Muscle of leg (tissue), 16 donors: ENCODE measurements at places on chromosomes 7 and 10. TPM values are rescaled to one million over a fixed set of nuclear protein-coding genes. Genes with fewer than 3 reads are reported as not detected.

Gene KLF14
- 0.98 TPM for total RNA-seq

DNA sequence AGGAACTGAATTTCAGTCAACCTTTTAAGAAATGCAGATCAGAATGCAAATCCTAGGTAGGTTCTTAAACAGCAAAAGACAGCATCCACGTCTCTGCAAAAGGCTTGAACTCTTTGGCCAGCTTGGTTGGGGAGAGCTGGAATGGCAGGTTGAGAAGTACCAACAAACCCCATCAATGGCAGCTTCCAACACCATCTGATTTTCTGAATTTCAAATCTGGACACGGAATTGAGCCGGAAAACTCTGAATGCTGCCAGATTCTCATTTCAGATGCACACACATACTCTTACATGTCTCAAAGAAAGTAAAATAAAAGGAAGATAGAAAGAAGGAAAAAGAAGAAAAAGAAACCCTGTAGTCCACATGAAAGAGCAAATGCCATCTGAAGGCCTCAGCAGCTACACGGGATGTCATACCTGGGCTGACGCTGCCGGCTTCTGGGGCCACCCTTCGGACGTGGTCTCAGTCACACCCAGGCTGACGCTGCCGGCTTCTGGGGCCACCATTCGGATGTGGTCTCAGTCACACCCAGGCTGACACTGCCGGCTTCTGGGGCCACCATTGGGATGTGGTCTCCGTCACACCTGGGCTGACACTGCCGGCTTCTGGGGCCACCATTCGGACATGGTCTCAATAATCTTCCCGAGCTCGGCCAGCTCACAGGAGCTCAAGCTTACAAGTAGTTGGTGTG lies 165.3 kb downstream of the PTPRN2 start:
- no peaks in the 10 kb centered on the region for H3K4me1 ChIP-seq
- no peaks in the 10 kb centered on the region for H3K36me3 ChIP-seq
- H3K27ac ChIP-seq, result no peak overlapping the region

Gene ANKRD61
- 0.22 TPM for total RNA-seq

DNA sequence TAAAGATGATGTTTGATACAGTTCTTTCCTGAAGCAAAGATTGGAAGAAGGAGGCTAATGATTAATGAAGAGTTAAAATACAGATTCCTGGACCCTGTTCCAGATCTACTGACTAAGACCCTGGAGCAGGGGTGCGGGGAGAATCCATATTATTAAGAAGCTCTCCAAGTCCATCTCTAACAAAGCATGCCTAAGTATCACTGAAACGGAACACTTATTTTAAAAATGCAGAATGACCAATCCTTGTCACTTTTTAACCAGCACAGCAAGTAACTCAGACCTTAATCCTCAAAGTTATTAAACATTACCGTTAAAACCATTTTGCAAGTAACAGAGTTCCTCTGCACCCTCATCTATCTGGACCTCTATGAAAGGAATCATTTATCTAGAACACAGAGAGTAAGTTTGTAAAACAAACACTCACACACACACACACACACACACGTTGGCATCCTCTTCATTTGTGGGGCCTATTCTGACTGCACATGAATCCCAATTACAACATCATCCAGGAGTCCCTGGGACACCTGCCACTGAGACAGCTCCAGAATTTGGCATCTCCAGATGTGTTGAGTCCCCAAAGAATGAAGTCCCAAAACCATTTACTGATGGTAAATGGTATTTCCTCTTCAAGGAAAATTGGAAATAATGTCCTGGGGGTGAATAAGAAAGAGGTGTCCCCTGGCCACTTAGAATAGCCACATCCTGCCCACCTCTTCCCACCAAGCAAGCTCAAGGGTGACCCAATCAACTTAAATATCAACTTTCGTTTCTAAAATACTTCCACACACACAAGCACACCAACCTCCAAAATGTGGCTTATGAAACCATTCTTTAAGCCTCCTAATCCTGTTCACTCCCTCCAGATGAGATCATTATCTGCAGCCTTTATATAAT lies 117.5 kb downstream of the PARD3 start:
- DNase-seq, result no peak
- no peak overlapping the region for H3K4me3 ChIP-seq
- H3K27ac ChIP-seq, result no peak overlapping the region
- H3K4me1 ChIP-seq, result peaks cover 11% of the 10 kb centered on the region
- peaks cover 5% of the 10 kb centered on the region for H3K36me3 ChIP-seq

GRCh38 chr7:150400788-150401423 lies 21.8 kb downstream of the ZNF775 start:
- H3K27ac ChIP-seq, result no peak overlapping the region
- peaks cover 23% of the 10 kb centered on the region for H3K4me1 ChIP-seq
- no peak overlapping the region for H3K4me3 ChIP-seq
- no peak for DNase-seq

Gene CHN2
- total RNA-seq, result 10.2 TPM

Gene GRM3
- total RNA-seq, result 0.04 TPM

- no peak for DNase-seq
- no peaks in the 10 kb centered on the region for H3K27me3 ChIP-seq
- H3K4me3 ChIP-seq, result no peak overlapping the region
- no peaks in the 10 kb centered on the region for H3K36me3 ChIP-seq
Measured at GRCh38 chr10:9230625-9231024, 1176.1 kb downstream of the GATA3 start.

DNA sequence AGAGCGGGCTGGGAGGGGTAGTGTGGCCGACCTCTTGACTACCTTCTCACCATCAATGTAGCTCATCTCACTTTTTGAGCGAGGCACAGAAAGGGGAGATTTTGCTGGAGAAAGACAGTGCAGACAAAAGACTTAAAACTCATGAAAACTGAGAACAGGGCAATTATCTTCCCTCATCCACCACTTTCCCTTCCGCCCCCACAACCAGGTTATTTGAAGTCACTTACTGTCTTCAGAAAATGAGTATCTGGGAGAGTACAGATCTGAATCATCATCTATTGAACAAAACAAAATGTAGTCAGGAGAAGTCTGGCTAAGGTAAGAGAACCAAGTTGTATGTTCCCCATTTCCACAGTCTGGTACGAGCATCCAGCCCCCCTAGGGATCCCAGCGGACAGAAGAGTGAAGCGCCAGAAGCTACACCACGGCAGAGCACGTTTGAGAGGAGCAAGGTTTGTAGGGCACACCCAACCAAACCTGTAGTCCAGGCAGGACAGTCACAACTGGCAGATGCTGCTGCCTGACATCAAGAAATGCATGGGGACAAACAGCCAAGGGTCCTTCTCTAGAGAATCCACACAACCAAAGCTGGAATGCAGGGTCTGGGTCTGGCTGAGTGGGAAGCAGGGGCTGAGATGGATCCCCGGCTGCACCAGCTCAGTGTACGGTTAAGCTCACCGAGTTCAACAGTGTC lies 93.4 kb upstream of the PDLIM1 start:
- no peaks in the 10 kb centered on the region for H3K4me1 ChIP-seq
- H3K4me3 ChIP-seq, result no peak overlapping the region
- peaks cover 15% of the 10 kb centered on the region for H3K36me3 ChIP-seq

DNA sequence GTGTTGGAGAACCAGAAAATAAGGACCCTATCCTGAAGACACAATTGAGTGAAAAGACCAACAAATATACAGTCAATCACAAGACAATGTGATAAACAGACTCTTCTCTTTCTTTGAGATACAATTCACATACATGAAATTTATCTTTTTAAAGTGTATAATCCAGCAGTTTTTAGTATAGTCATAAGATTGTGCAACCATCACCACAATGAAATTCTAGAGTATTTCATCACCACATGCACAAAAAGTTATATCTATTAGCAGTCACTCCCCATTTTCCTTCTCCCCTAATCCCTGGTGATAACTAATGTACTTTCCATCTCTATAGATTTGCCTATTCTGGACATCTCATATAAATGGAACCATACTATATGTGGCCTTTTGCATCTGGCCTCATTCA lies 8.2 kb upstream of the SORBS1 start:
- no peak overlapping the region for H3K4me3 ChIP-seq
- H3K27ac ChIP-seq, result no peak overlapping the region
- peaks cover 4% of the 10 kb centered on the region for H3K4me1 ChIP-seq
- no peaks in the 10 kb centered on the region for H3K36me3 ChIP-seq
- DNase-seq, result no peak

GRCh38 chr7:79513261-79513660 lies 59.8 kb upstream of the MAGI2 start:
- H3K27ac ChIP-seq, result no peak overlapping the region
- no peak overlapping the region for H3K4me3 ChIP-seq
- no peaks in the 10 kb centered on the region for H3K36me3 ChIP-seq
- no peaks in the 10 kb centered on the region for H3K4me1 ChIP-seq
- DNase-seq, result peak; percentile 58

DNA sequence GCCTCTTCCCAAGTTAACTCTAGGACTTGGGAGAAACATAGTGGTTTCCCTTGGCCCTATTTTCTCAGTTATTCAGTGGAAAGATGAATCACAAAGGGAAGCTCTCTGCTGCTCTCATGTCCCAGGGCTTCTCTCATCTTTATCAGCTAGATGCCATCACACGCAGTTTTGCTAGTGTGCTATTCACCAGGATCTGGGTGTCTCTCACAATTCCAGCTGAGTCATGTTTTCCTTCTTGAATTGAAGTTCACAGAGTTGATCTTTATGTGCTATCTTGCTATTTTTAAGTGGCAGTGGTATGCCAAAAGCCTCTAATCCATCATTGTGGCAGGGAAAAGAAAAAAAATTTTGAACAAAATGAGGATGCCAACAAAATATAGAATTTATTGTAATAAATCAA lies 101.3 kb downstream of the TWIST1 start:
- H3K4me1 ChIP-seq, result no peaks in the 10 kb centered on the region
- no peak overlapping the region for H3K4me3 ChIP-seq
- H3K27me3 ChIP-seq, result no peaks in the 10 kb centered on the region
- no peak for DNase-seq
- no peaks in the 10 kb centered on the region for H3K36me3 ChIP-seq

DNA sequence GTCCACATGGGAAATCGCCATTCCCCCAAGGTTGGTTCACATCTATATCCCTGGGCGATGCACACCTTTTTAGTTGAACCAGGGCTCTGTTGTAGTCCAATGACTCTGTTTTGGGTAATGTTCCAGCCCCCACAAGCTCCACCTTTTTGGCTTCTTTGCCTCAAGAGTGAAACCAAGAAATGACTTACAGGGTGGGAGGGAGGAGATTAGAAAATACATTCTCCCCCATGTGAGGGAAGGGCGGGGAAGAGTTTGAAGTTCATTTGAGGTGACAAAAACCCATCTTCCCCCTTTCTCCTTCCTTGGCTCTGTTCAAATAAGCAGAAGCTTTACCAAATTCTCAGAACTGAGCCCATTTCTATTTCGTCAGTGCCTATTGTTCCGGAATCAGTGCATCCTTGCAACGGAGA lies 82.8 kb downstream of the GATA3 start:
- no peak overlapping the region for H3K27ac ChIP-seq
- no peak overlapping the region for H3K4me3 ChIP-seq
- H3K4me1 ChIP-seq, result no peaks in the 10 kb centered on the region
- DNase-seq, result no peak
- H3K36me3 ChIP-seq, result no peaks in the 10 kb centered on the region

GRCh38 chr10:59037018-59037389 lies 139.4 kb upstream of the PHYHIPL start:
- no peak overlapping the region for H3K4me3 ChIP-seq
- no peaks in the 10 kb centered on the region for H3K36me3 ChIP-seq
- no peak overlapping the region for H3K27ac ChIP-seq
- DNase-seq, result no peak
- H3K27me3 ChIP-seq, result no peaks in the 10 kb centered on the region

DNA sequence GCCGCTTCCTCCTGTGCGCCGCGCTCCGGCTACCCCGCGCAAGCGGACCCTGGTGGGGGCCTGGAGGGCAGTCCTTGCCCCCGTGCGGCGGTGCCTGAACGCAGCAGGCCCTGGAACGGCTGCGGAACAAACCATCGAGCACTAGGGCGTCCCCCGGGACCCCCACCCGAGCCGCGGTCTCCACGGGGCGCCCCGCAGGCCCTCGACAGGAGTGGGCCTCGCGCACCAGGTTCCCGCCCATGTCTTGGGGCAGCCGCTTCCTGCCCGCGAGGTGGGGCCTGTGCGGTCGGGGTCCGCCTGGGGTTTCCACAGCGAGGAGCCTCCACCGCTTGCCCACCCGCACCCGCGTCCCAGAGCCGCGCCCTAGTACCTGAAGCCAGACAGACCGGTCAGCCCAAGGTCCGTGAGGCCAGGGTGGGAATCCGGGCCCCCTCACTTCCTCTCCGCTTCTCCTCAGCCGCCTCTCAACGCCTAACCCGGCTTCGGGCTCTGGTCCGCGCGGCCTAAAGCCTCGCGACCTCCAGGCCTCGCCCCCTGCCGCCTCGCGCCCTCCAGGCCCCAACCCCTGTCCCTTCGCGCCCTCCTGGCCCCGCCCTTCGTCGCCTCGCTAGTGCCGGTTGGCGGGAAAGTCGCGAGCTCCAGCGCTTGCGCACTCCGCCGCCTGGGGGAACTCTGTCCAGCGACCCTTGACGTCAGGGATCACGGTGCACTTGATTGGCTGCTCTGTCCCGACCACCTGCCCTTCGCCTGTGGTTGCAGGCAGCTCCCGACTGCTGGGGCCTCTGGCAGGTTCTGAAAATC lies 7.0 kb upstream of the GBX1 start:
- no peaks in the 10 kb centered on the region for H3K36me3 ChIP-seq
- H3K4me1 ChIP-seq, result peaks cover 2% of the 10 kb centered on the region
- H3K4me3 ChIP-seq, result no peak overlapping the region
- DNase-seq, result peak; percentile 39
- H3K27ac ChIP-seq, result no peak overlapping the region

GRCh38 chr7:98724591-98724990 lies 107.5 kb downstream of the NPTX2 start:
- peaks cover 3% of the 10 kb centered on the region for H3K27me3 ChIP-seq
- no peak overlapping the region for H3K4me3 ChIP-seq
- H3K4me1 ChIP-seq, result no peaks in the 10 kb centered on the region
- H3K27ac ChIP-seq, result no peak overlapping the region
- H3K36me3 ChIP-seq, result no peaks in the 10 kb centered on the region

GRCh38 chr10:72893136-72893798 lies at the start of gene OIT3:
OIT3 (plus strand) TSS chr10:72893739; CDS start chr10:72893799, 60 bp downstream.
- peaks cover 2% of the 10 kb centered on the region for H3K36me3 ChIP-seq
- H3K27ac ChIP-seq, result peak within 1 kb of the TSS; percentile 56
- H3K4me1 ChIP-seq, result no peaks in the 10 kb centered on the region
- no peak within 1 kb of the TSS for H3K4me3 ChIP-seq
- no peak for DNase-seq

Gene THSD7A
- total RNA-seq, result 3.8 TPM

- DNase-seq, result no peak
- no peaks in the 10 kb centered on the region for H3K4me1 ChIP-seq
- H3K27ac ChIP-seq, result no peak overlapping the region
Measured at GRCh38 chr10:67438605-67439304, 257.2 kb downstream of the CTNNA3 start.

Gene CPN1
- total RNA-seq, result 0.09 TPM

DNA sequence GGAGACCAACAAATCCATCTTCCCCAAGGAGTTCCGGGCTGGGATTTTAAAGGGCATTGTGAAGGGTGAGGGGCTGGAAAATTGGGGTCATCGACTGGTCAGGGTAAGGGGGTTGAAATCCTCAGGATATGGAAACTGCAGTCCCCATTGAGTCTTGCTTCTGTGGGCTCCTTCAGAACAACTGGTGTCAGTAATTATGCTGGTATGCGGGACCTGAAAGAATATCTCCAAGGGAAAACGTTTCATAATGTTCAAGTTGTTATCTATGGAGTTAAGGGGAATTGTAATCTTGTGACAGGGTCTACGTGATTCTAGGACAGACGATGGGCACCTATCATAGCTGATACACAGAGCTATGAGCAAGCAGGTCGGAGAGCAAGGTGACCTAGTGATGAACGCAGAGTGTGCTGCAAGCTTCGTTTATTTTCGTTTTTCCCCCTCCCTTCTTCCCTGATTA lies 494 bp upstream of the RHBDD2 start:
- H3K4me3 ChIP-seq, result peak overlapping the region; percentile 50
- H3K4me1 ChIP-seq, result peaks cover 15% of the 10 kb centered on the region
- peak overlapping the region; percentile 85 for H3K27ac ChIP-seq
- no peaks in the 10 kb centered on the region for H3K27me3 ChIP-seq
- H3K36me3 ChIP-seq, result peaks cover 19% of the 10 kb centered on the region
